ENCODE measurements at places on chromosomes 1 and 21. TPM values are rescaled to one million over a fixed set of nuclear protein-coding genes. Genes with fewer than 3 reads are reported as not detected.

DNA sequence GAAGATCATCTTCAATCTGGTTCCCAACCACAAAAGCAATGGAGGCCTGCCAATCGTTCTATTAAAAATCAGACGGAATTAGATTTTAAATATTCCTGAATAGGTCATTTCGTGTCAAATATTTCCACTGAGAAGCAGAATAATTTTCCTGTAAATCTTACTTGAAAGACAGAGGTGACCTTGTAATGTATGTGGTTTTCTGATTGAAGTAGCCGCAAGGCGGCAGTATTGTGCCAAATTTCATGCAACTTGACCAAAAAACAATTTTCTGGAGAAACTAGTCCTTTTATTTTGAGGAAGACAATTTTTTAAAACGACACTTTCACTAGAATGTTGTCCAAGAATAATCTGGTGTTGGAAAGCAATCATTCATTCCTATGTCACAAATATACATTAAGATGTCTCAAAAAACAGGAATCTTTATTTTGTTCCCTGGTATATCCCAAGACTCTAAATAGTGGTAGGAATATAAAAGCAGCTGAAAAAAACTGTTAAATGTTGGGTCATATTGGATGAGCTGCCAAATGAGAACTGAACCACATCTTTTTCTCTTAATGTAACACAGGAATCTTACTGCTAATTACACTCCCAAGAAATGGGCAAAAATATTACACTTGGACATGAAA lies 33.6 kb downstream of the SPAG17 start:
- DNase-seq = peak; percentile 24
- no peaks in the 10 kb centered on the region for H3K4me1 ChIP-seq
- H3K4me3 ChIP-seq = no peak overlapping the region
- H3K27ac ChIP-seq = no peak overlapping the region

DNA sequence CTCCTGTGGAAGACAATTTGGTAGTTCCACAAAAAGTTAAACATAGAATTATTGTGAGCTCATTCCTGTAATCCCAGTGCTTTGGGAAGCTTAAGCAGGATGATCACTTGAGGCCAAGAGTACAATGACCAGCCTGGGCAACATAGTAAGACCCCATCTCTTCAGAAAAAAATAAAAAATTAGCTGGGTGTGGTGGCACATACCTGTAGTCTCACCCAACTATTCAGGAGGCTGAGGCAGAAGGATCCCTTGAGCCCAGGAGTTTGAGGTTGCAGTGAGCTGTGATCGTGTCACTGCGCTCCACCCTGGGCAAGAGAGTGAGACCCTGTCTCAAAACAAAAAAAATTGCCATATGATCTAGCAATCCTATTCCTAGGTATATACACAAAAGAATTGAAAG lies 4.1 kb upstream of the CHML start:
- no peak for DNase-seq
- no peak overlapping the region for H3K27ac ChIP-seq
- peaks cover 4% of the 10 kb centered on the region for H3K36me3 ChIP-seq
- no peaks in the 10 kb centered on the region for H3K27me3 ChIP-seq
- H3K4me1 ChIP-seq = peaks cover 13% of the 10 kb centered on the region

CYP4Z1 gene
- not detected for total RNA-seq

FHAD1 gene
- 0.70 TPM for total RNA-seq

DNA sequence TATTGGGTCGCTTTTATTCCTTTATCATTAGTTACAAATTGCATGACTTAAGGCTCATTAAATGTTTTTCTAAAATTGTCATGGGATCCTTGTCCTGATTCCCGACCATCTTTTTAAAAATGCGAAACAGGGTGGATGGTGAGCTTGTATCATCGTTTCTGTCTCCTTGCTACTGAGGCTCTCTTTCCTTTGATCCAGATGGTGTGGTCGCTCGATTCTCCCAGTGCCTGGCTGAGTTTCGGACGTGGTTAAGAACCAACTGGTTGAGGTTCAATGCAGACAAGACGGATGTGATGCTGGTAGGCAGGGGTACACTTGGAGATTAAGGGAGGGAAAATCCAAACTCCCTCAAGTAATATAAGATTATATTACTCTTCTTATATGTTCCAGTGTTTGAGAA lies 1.2 kb downstream of the MIER1 start:
- H3K36me3 ChIP-seq = peaks cover 15% of the 10 kb centered on the region
- peak overlapping the region; percentile 97 for H3K27ac ChIP-seq
- DNase-seq = no peak
- H3K27me3 ChIP-seq = peaks cover 3% of the 10 kb centered on the region
- H3K4me3 ChIP-seq = peak overlapping the region; percentile 93
